G401 (cell line): ENCODE measurements at places on chromosomes 6 and 20.

DNA sequence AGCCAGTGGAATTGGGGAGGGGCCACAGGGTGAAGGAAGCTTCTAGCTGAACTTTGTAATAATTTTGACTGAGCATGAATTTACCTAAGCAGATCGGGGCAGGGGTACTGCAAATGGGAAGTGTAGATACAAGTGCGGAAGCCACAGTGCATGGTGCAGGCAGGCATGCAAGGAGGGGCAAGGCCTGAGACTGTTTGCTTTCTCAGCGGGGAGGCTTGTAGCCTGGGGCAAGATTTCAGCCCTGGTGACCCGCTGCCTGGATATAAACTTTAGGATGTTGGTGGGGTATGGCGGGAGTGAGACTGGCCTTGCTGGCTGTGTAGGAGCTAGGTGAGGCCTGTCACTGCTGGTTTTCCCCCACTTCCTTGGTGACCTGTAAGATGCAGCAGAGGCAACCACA, 266.4 kb upstream of the PREP start:
- no peak for DNase-seq

GRCh38 chr6:135811644-135812526, 39.6 kb upstream of the PDE7B start:
- no peak for DNase-seq

DNA sequence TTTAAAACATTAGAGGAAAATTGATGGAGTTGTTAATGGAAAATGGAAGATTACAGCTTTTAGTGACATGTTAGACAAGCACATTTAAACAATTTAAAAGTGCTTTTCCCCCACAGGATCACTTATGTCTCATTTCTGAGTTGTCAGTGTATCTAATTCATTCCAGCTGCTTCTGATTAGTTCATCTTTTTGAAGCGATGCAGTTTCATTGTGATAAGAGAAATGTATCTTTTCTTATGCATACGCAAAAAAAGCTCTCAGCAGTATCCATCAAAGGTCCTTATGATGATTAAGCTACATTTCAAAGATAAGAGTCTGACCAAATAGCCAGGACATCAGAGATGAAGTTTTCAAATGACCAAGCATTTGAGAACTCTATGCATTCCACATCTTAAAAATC, 572.6 kb upstream of the SYNCRIP start:
- DNase-seq = no peak

DNA sequence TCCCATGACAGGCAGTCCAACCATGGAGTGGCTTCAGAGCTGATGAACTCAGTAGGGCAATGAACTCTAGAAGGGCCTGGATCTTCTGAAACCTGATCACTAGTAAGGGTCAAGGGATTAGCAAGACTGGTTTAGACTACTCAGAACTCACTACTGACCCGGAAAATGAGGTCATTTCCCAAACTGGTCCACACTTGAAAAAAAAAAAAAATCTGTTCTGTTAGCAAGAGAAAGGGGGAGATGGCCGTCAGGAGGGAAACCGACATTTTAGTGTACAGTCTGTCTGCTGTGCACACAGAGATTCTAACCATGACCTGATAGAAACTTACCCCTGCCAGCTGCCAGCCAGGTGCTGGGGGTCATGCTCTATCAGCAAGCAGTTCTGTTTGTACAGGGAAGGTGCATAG, 262.4 kb upstream of the AGPAT4 start:
- no peak for DNase-seq

DNA sequence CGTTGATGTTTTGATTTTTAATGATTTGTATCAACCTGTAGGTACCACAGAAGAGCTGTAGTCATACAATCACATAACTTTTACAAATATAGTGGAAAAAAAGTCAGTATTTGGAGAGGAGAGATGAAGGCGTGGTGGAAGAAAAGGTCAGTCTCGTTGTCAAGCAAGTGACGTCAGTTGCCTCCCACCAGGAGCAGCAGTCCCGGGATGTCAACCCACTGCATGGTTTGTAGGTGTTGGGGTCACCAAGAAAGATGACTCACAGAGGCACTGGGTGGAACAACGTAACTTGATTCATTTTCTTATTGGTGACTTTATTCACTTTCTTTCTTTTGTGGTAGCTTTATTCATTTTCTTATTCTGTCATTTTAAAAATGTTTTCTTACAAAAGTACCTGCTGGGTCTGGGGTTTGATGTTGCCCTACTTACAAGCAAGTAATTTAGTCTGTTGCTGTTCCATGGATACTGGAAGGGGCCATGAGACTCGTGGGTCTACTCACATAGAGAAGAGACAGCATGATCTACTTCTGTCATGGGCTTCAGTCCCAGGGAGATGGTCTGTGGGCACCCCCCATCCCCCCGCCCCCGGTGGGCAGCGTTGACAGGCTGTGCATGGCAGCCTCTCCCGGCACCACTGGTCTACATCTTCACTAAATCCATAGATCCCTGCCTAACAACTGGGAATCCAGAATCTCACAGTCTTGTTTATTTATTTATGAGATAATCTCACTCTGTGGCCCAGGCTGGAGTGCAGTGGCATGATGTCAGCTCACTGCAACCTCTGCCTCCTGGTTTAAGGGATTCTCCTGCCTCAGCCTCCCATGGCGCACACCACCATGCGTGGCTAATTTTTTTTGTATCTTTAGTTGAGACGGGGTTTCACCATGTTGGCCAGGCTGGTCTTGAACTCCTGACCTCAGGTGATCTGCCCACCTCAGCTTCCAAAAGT, 36.4 kb upstream of the SYNJ2 start:
- DNase-seq = no peak

DNA sequence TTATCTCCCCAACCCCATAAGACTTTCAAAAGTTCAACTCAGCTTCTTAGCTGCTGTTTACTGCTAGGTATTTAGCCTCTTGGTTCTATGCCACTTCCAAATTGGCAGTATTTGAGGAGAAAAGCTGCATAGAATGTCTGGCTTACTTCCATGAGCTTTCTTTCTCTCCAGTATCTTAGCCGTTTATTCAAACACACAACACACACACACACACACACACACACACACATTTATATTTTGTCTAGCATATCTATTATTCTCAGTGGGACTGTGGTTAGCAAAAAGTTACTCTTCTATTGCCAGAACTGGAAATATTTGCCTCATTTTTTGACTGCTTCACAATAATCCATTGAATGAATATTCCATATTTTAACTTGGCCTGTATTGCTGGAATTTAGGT, 634.2 kb upstream of the IMPG1 start:
- no peak for DNase-seq

- no peak for DNase-seq
Observed at GRCh38 chr20:952196-952795, 36.2 kb upstream of the ANGPT4 start.

- peak; percentile 61 for DNase-seq
Observed at GRCh38 chr20:38805502-38805957, at the start of gene PPP1R16B. Gene PPP1R16B, plus strand, starts transcription at chr20:38805697. Its CDS starts 30,229 bp downstream, at chr20:38835926.

DNA sequence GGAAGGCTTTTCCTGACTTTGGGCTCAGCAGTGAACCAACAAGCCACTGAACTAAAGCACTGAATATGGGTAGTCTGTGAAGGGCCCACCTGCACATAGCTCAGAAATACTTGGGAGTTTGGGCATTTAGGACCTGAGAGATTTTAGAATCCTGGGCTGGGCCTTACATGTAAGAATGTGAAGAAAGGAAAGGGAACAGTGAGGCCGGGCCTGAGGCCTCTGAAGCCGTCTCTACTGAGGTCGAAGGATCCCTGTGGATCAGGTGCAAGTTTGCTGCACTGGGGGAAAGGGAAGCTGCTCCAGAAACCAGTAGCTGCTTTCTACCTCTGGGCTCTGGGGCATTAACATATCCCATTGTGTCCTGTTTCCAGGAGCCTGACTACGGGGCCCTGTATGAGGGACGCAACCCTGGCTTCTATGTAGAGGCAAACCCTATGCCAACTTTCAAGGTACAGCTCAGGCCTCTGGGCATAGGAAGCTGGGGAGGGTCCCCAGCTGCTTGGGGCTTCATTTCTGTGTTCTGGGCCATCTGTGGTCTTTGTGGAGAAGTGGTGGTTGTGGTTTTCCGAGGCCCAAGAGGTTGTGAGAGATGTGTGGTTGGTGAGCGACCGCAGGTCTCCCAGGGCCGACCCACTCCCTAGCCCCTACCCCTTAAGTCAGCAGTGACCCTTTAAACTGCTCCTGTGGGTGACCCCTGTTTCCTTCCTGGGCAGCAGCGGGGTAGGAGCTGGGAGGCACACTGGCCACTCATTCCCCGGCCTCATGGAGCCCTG, 30.3 kb downstream of the PLCG1 start:
- no peak for DNase-seq
